ENCODE measurements at places on chromosomes 1 and 21.

GRCh38 chr1:172779491-172779890, 120.6 kb downstream of the FASLG start:
- no peak for DNase-seq

GRCh38 chr1:156894711-156895454, 1.4 kb downstream of the PEAR1 start:
- peak; percentile 83 for DNase-seq

- no peak for DNase-seq
Measured at GRCh38 chr1:4397196-4397595, 257.2 kb upstream of the AJAP1 start.

DNA sequence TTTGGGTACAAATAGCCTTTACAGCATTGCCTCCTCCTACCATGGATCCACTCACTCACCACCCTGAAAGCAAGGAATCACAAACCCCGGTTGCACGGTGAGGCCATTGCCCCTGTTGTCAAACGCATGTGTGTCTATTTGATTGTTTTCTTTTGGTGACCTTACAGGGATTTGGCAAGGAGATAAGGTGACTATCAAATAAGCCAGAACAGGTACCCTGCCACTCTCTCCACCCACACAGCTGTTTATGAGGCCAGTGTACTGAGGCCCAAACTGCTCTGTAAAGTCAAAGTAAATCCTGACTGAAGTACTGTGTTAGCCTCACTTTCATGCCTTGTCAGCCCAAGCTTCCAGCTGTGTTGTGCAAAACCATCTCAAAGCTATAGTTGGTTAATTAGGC, 136.4 kb downstream of the HUNK start:
- no peak for DNase-seq

- DNase-seq: peak; percentile 87
Measured at GRCh38 chr1:23772049-23772853, 6.0 kb upstream of the PITHD1 start.
